ENCODE measurements at places on chromosomes 11 and 22.

- DNase-seq: no peak
These were observed 11.5 kb downstream of the PKNOX2 start for GRCh38 chr11:125175896-125176575.

GRCh38 chr22:43851058-43851978 is 11.0 kb downstream of the SULT4A1 start:
- no peak for DNase-seq

- no peak for DNase-seq
These were observed 10.8 kb upstream of the CYP2R1 start for GRCh38 chr11:14902650-14903350.

GRCh38 chr22:27405672-27406388 is 395.7 kb downstream of the MN1 start:
- DNase-seq: no peak

DNA sequence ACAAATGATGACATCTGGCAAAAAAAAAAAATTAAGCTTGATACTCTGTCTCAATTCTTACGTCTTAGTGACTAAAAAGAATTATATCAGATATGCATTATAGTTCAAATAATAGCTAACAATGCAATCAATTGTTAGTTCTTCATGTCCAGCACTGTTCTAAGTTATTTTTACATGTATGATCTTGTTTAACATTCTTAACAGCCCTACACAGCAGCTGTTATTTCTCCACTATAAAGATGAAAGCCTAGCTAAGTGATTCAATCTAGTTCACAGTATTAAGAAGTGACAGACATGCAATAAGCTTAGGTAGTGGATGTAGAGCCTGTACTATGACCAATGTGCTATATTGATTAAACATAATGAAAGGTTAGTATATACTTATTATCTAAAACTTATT is 4.1 kb downstream of the ZNF214 start:
- DNase-seq: no peak

- no peak for DNase-seq
These were observed 49.8 kb upstream of the BMAL1 start for GRCh38 chr11:13227676-13228255.

- DNase-seq: no peak
These were observed 25.6 kb downstream of the ANKRD42 start for GRCh38 chr11:83219095-83219494.

DNA sequence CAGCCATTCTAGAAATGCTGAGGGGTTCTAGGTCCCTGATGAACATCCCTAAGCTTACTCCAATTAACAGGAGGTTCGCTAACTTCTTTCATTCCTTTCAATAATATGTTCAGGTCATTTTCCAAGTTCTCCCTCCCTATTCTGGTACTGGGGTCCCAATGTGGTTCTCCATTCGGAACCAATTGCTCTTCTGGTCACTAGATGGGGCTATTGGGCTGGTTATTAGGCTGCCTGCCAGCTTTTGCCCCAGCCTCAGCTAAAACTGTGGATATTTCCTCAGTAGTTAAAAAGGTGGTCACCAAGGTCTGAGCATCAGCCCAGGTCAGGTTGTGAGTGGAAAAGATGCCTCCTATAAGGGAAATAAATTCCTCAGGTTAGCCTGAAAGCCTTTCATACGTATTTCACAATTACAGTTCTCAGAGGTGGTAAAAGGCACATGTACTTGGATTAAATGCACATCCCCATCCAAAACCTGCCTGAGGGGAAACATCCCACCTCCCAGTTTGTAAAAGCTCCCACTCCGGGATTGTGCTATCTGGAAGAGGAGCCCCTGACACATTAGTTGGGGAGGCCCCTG is 161.1 kb upstream of the CCDC179 start:
- no peak for DNase-seq

DNA sequence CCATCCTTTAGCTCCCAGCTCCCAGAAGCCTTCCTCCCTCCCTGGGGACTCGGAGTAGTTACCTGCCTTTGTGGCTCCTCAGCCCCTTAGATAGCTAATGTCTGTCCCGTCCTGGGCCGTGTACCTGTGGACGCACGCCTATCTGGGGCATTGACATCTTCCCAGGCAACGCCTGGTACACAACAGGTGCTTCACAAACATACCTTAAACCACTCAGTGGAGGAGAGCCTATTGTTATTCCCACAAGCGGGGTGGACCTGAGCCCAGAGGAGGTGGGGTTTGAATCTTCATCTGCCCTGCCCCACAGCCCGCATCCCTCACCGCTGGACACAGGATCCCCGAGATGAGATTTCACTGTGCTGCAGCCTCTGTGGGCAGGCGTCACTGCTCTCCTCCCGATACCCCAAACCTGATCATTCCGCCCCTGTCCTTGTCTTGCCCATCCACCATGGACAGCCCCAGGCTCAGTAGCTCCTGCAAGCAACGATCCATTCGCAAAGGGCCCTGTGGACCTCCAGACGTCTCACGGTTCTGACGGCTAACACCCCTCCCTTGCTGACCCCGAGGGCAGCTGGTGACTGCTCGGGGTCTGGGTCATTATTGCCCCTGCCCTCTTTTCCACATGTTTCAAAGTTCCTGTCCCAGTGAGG is 73.8 kb upstream of the SHISAL1 start:
- DNase-seq: no peak

- no peak for DNase-seq
These were observed 11.3 kb downstream of the PTPN5 start for GRCh38 chr11:18780329-18780728.

- DNase-seq: no peak
These were observed 511.8 kb downstream of the METTL15 start for GRCh38 chr11:28619846-28620540.

DNA sequence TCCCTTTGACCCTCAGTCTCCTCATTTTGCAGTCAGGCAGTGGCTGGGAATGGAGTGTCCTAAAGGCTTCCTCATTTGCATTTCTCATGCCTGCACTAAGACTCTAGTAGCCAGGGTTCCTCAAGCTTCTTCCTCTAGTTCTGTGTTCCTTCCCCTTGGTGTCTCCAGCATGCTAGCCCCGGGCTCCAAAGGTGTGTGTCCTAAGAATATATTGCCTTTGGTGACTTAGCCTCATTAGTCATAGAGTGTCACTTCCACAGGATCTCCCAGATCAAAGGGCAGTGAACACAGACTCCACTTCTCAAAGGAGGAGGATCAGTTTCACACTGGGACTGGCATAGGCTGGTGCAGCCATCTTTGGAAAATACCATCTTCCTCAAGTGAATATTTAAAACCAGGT is 21.4 kb upstream of the ACER3 start:
- DNase-seq: no peak

DNA sequence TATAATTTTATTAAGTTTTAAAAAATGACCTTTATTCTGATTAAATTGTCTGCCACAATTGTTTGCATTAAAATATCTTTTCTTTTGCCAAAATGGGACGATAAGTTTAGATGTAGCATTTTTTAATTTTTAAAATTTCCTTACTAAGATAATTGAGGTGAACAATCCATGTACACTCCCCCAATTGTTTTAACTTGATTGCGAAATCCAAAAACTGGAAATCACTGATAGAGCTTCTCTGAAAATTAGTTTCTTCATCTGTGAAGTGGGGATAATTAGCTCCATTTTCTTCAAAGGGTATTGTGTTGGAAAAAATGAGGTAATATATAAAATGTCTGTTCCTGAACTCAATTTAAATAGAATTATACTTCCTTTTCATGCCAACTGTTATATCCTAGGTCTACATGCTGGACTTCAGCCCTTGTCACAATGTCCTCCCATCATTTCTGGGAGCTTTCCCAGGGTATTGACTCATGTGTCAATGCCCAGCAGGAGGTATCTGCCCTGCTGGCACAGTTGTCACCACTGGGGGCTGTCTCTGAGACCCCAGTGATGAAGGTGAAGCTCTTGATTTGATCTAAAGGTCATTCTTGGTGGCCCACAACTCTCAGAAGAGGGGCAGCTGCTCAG is 28.7 kb upstream of the NAV2 start:
- DNase-seq: no peak

- no peak for DNase-seq
These were observed 12.9 kb upstream of the LRRC32 start for GRCh38 chr11:76683161-76684095.

- DNase-seq: no peak
These were observed 579 bp upstream of the CABP7 start for GRCh38 chr22:29718949-29719898.

DNA sequence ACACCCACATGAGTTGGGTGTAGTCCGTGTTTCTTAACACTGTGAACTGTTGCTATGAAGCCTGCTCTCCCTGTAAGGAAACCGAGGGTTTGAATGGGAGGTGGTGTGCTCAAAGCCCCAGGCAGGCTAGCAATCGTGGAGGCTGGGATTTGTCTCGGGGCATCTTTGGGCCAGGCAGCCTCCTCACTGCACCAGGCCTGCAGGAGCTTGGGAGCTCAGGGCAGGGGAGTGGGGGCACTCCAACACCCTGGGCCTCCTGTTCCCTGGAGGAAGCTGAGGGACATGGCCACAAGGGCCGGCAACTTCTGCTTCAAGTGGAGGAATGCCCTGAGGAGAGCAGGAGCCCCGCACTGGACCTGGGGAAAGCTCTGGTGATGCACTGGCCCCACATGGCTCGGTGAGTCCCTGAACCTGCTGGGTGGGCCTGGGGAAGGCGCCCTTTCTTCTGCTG is 164.7 kb upstream of the B3GAT1 start:
- DNase-seq: no peak

- DNase-seq: peak; percentile 12
These were observed 123.6 kb upstream of the TENM4 start for GRCh38 chr11:79564288-79564925.

DNA sequence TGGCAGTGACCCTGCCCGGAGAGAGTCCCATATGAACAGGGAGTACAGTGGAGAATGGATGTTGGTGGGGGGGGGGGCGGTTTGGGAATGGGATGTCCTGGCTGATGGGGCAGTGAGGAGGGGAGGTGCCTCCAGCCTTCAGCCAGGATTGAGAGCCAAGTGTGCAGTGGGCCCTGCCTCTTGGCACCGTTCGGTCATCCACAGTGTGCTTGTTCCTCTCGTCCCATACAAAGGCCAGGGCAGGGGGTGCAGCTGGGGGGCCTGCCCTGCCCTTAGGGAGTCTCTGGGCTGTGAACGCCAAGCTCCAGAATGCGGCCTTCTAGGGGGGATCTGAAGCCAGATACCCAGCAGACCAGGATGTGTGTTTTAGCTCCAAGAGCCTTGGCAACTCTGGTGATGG is 34.0 kb downstream of the KCNC1 start:
- no peak for DNase-seq
